ENCODE measurements at places on chromosomes 2 and 18. TPM values are rescaled to one million over a fixed set of nuclear protein-coding genes. Genes with fewer than 3 reads are reported as not detected.

Gene TMEM185B
- 47.0 TPM for total RNA-seq

Gene TBC1D8
- 92.6 TPM for total RNA-seq

Gene SLC9A4
- not detected for total RNA-seq

Gene SLC40A1
- 2.0 TPM for total RNA-seq

Gene GEN1
- 10.7 TPM for total RNA-seq

Gene FAP
- total RNA-seq, result 0.11 TPM

Gene PSMA8
- total RNA-seq, result not detected

Gene RPRD1A
- 16.1 TPM for total RNA-seq

Gene ITGB1BP1
- 170 TPM for total RNA-seq

Gene INHA
- total RNA-seq, result 0.52 TPM

Gene EPAS1
- 101 TPM for total RNA-seq

Gene CHRNG
- not detected for total RNA-seq

Gene CREG2
- 10.3 TPM for total RNA-seq

Gene NYAP2
- not detected for total RNA-seq

Gene GPD2
- 15.3 TPM for total RNA-seq

Gene BMP10
- not detected for total RNA-seq

Gene DTNA
- total RNA-seq, result 0.35 TPM

Gene DNAJC5G
- not detected for total RNA-seq

Gene CD207
- total RNA-seq, result not detected

Gene SH3RF3
- total RNA-seq, result 0.68 TPM

Gene MYCN
- not detected for total RNA-seq

Gene CD8B2
- total RNA-seq, result not detected

Gene CDK5R2
- total RNA-seq, result 4.6 TPM

Gene SLC9A2
- 2.9 TPM for total RNA-seq

Gene BCL2
- total RNA-seq, result 0.55 TPM

Gene UGT1A8
- total RNA-seq, result 0.10 TPM

Gene C2orf76
- 10.6 TPM for total RNA-seq

Gene TFCP2L1
- 29.7 TPM for total RNA-seq

Gene ECEL1
- 0.23 TPM for total RNA-seq

Gene SLC39A10
- total RNA-seq, result 17.4 TPM

Gene LBH
- total RNA-seq, result 129 TPM

Gene DSG3
- 0.02 TPM for total RNA-seq

Gene REG3G
- total RNA-seq, result not detected

Gene RTKN
- total RNA-seq, result 22.4 TPM

Gene HOXD13
- 0.18 TPM for total RNA-seq

Gene SPATA3
- not detected for total RNA-seq

Gene FBXO48
- 0.56 TPM for total RNA-seq

Gene ALPI
- not detected for total RNA-seq

Gene DLGAP1
- total RNA-seq, result 0.01 TPM

Gene IL1B
- total RNA-seq, result 0.07 TPM

Gene REEP1
- 1.1 TPM for total RNA-seq

Gene LCT
- 0.03 TPM for total RNA-seq

Gene DHRS9
- 3.3 TPM for total RNA-seq
